ENCODE measurements at places on chromosomes 7 and 10.

GRCh38 chr7:82805527-82805960, 357.1 kb downstream of the PCLO start:
- DNase-seq: no peak

DNA sequence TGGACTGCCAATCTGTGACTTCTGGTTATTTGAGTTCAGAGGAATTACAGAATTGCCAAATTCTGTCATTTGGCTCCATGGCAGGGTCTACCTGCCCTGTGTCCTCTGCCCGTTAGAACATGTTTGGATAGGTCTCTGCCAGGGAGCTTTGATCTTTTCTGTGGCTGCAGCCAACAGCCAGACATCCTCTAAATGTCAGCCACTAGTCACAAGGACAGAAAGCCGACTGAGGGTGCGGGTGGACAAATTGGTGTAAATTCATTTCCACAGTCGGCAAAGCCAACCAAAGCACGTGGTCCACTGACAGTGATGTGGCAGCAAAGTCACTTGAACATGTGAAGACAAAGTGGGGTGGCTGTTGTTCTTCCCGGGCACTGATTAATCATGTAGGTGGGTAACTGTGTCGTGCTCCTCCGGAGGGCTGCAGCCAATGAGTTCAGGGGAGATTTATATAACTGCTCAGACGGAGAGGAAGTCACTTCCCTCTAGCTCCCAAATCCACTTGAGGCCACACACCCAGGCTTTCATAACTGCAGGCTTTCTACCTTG, 26.7 kb upstream of the CAMK1D start:
- DNase-seq: no peak

DNA sequence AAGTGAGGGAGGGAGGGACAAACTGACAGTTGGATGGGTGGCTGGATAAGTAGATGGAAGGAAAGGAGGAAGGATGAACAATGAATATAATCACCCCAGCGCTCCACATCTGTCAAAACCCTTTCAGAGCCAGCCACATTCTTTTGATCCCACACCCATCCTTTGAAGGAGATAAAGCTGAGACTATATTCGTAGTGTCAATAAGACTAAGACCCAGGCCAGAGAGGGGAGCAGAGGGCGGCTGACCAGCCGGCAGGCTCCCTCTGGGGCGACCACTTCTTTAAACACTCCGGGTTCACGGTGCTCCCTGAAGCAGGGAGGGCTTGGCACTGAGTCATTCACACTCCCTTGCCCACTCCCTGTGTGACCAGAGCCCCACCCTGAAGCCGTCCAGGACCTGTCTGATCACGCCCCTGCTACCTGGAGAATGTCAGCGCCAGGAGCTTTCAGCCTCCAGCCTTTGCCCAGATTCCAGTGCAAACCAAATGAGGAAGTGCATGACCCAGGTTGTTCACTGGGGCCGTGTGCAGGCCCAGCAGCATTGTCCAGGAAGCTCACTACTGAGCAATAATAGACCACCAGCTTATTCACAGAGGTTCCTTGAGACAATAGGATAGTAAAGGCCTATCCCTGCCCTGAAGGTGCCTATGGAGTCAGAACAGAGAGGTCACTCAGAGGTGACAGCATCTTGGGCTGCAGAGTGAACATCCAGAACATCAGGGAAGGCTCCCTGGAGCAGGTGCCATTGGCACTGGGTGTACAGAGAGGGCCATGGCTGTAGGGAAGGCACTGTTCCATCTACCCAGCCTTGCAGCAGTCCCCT, 34.4 kb downstream of the UNC5B start:
- DNase-seq: no peak

DNA sequence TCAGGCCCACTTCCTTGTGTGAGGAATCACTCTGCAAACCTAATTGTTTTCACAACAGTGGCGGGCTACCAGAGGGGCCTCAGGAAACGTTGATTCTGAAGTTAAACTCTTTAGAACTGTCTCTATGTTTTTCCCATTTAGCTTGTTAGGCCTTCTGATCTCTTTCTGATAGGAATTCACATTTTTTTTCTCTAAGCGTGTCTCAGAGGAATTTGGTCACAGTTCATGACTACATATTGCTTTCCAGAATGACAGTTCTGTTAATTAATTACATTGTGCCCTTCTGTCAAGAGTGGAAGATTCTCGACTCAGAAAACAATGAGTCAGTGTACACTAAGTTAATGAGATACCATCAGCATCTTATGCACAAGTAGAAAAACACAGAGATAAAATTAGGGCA, 469.2 kb upstream of the C7orf33 start:
- no peak for DNase-seq

GRCh38 chr7:41709621-41710020, 6.7 kb upstream of the INHBA start:
- no peak for DNase-seq

- no peak for DNase-seq
Observed at GRCh38 chr10:25522946-25523608, 348.3 kb downstream of the GPR158 start.

- no peak for DNase-seq
Observed at GRCh38 chr7:4849390-4849789, 12.4 kb downstream of the PAPOLB start.

- no peak for DNase-seq
Observed at GRCh38 chr10:35606430-35606829, 1.3 kb downstream of the GJD4 start.

DNA sequence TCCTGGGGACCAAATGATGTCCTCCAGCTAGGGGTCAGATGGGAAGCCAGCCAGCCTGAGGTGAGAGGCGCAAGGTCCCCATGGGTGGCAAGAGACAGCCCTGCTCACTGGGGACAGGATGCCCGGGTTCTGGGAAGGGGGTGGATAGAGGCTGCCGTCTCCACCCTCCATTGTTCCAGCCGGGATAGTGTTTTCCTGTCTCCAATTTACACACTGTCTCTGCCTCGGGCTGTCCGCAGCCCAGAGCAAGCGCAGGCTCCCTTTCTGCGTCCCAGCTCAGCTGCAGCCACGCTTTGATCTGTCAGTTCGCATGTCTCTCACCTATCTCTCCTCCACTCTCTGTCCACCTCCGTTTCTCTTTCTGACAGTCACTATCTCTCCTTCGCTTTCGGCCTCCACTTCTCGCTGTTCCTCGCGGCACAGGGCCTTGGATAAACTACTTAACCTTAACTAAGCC, 2.1 kb downstream of the EPHB4 start:
- DNase-seq: no peak

DNA sequence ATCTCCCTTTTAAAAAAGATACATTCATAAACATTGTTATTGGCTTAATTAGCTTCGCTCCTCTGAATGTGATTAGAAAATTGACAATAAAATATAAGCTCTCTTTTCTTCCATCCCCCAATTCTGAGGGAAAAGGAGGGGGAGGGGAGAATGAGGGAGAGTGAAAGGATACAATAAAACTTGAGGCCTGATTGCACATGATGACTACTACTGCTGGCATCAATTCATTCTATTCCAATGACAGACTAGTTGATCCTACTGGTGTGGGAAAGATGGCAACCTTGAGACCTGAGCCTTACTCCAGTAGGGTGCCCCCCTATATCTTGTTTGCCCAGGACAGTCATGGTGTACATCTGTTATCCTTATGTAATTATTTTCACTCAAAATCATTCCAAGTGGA, 4.5 kb upstream of the IQUB start:
- no peak for DNase-seq

DNA sequence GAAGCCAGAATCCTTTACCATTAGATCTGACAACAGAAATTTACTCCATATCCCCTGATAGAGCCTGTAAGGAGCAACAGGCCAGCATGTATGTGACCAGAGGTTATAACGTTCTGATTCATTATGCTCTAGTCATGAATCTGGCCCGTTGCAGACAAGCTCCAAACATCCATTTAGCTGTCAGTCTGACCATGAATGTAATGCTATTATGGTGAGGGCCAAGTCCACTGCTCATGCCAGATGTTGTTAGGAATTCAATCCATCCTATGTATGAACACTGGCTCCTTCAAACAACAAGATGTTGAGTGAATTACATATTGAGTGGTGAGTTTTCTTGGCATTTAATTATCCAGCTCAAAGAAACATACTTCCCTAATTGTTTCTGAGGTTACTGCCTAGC, 610.1 kb upstream of the ANKRD30A start:
- DNase-seq: no peak

GRCh38 chr7:14767716-14768425, 134.7 kb downstream of the DGKB start:
- DNase-seq: no peak

- DNase-seq: no peak
Observed at GRCh38 chr10:121235692-121236091, 362.6 kb downstream of the FGFR2 start.

- DNase-seq: no peak
Observed at GRCh38 chr7:139727151-139727705, 50.6 kb downstream of the HIPK2 start.

DNA sequence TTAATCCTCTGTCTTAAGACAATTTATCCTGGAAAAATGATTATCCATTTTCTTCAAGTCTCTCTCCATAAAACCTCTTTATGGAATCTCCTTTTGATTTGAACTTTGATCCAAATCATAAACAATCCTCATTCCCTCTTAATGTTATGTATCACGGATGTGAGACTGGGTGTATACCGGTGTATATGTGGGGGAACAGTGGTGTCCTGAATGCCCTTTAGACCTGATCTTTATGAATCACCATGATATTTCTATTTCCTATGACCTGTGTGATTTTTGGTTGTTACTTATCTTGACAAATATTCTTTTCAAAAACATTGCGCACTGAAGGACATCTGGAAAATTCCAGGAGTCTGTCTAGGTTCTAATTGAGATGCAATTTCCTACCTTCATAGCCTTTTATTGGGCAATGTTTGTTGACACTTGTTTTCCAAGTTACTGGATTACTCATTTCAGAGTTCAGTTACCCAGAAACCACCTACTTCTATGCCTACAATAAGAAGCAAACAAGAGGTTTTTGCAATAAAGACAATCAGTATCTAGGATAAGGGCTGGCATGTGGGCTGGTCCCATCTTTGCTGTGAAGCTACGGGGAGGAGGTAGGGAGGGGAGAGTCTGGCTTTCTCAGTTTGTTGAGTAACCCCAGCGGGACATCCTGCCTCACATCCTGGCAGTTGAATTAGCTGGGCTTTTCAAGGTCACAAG, 190.4 kb downstream of the CTTNBP2 start:
- DNase-seq: no peak

DNA sequence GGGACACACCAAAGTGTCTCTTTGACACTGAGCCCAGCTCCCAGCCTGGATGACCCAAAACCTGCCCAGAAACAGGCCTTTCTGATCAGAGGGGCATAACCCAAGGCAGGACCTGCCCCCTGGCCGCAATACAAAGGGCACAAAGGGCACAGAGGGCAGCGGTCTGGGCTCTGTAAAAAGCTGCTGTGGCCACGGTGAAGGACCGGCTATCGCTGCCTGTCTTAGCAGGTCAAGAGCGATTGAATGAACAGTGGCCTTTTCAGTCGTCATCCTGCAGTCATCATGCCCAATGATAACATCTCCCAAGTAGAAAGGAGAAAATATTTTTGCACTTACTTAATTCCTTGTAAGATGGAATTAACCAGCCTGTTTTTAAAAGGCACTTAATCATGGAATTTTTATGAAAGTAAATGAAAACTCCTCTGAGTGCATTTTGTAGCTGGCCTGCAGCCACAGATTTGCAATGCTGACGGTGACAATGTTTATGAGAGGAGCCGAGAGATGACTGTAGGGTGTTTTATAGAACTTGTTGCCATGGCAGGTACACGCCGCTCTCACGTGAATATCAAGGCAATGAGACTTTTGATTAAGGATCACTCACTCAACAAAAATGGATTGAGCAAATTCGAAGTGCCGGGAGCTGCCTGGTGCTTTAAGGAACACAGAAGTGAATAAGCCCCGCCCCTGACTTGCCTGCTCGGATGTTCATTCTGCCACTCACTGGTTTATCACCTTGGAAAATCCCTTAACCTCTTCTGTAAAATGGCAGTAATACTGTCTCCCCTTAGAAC, 47.3 kb upstream of the BHLHA15 start:
- DNase-seq: no peak

DNA sequence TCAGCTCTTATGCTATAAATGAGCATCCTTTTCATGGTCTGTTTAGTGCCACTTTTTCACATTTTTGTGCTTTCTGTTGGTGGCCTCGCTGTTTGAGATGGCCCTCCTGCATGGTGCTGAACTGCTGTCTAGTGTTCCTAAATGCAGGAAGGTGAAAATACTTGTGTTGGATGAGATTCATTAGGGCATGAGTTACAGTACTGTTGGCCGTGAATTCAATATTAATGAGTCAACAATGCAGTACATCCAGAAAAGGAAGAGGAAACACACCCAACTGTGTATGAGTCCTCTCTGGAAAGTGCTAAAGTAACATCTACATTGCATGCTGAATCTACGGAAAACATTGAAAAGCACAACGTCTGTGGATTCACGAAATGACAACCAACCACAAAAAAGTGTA, 124.0 kb downstream of the HERPUD2 start:
- DNase-seq: no peak

DNA sequence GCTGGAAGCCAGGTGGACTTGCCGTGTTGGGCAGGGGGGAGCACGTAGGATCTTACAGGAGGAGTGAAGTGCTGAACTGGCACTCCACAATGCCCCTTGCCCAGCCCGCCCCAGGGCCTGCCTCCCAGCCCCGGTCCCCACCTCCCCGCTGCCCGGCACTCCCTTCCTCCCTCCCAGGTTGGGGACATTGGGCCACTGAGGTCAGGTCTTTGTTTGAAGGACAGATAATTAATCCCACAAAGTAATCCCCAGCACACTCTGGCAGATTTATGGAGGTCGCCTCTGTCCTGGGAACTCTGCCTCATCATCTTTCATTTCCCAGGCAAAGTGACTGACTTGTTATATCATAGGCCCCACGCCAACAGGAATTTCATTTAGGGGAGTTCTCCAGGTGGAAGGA, 122.8 kb downstream of the C10orf105 start:
- no peak for DNase-seq

DNA sequence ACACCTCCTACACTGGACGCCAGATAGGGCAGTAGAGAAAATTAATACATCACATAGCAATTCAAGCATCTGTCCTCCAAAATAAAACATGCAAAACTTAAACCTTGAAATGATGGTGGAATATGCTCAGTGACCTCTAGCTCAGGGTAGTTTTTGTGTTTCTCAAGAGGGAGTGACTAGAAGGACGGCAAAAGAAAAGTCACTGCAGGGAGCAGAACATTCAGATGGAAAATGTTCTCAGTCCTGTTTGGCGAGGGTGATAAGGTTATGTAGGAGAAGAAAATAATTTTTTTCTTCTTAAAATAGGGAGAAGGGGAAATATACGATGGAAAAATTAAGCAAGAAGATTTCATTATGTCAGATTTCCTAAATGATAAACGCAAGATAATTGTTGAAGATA, 50.9 kb downstream of the APBB1IP start:
- DNase-seq: no peak

Data from stimulated activated CD4-positive, alpha-beta T cell treated with anti-CD3 and anti-CD28 coated beads, Interleukin-4, amount 100 ng/mL, for 1 hour (primary cell).